IPS-NIHi11 (cell line): ENCODE measurements at places on chromosomes 5 and 9.
A peak's percentile ranks its signal among the peaks of the same experiment; 100 is the strongest.

- no peak for DNase-seq
Observed at GRCh38 chr9:69806627-69807026, 14.0 kb upstream of the CFAP95 start.

- DNase-seq = no peak
Observed at GRCh38 chr5:162593881-162594280, 526.3 kb downstream of the GABRG2 start.

- DNase-seq = no peak
Observed at GRCh38 chr9:78680196-78680595, 383.3 kb downstream of the PSAT1 start.

GRCh38 chr5:100469767-100470166 is 65.4 kb upstream of the FAM174A start:
- no peak for DNase-seq

DNA sequence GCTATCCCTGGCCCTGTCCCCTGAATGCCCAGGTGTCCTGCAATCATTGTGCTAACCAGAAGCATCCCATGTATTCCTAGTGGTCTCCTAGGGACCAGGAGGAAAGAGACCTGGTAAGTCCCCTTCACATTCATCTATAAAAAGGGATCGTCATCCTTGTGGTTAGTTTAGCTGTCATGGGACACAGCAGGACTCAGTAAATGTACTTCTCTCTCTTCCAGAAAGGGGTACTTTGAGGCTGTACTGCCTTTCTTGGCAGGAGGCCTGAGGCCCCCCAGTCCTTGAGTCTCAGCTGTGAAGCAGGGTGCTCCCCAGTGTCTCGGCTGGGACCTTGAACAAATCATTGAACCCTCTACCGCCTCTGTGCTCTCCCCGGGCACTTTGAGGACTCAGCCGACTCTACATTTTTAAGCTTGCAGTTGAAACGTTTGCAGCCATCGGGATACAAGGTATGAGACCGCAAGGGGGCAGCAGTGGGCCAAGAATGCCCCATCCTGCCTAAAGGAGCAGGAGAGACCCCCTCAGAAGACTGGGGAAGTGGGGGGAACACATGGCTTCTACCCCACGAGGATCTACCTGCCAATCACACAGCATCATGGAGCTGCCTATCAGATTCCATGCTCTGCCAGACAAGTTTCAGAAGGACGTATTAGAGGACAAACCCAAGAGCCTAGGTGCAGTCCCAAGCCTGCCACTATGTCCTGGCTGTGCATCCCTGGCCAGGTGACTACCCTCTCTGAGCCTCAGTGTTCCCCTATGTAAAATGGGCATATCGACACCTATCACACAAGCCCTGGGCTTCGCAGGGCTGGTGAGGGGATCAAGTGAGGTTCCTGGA is 2.4 kb upstream of the PHYKPL start:
- DNase-seq = peak; percentile 87

DNA sequence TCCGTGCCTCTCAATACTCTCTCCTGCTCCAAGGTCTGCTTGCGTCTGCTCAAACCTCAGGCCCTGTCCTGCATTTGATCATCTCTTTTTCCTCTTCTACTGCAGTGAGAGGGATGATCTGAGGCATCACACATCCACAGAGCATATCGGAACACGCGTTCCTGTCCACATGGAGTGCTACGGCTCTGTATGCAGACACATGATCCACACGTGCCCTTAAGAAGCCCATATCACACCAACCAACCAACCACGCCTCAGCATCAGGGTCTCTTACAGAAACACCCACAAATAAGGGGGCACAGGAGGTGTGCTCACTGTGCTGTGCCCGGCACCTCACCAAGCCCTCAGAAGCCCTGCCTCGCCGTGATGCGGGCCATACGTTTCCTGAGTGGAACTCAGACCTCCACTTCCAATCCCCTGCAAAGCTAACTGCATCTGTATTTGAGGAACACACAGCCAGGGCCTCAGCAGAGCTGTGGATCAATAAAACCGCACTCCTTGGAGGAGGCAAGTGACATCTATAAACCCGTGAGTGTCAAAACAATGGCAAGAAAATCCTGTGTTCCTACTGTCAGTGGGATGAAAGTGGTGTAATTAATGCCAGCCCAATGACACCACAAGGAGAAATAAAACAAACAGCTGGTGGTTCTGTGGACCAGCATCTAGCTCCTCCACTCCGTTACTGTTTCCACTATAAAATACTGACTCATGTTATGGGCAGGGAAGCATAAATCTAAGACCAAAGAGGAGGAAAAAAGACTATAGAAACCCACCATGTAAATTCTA is 40.4 kb downstream of the AK8 start:
- no peak for DNase-seq

- DNase-seq = no peak
Observed at GRCh38 chr5:120365656-120366446, 98.2 kb upstream of the PRR16 start.
